Uterus (tissue), 4 donors: ENCODE measurements at places on chromosomes 2 and 18. TPM values are rescaled to one million over a fixed set of nuclear protein-coding genes. Genes with fewer than 3 reads are reported as not detected.
A peak's percentile ranks its signal among the peaks of the same experiment; 100 is the strongest.

DNA sequence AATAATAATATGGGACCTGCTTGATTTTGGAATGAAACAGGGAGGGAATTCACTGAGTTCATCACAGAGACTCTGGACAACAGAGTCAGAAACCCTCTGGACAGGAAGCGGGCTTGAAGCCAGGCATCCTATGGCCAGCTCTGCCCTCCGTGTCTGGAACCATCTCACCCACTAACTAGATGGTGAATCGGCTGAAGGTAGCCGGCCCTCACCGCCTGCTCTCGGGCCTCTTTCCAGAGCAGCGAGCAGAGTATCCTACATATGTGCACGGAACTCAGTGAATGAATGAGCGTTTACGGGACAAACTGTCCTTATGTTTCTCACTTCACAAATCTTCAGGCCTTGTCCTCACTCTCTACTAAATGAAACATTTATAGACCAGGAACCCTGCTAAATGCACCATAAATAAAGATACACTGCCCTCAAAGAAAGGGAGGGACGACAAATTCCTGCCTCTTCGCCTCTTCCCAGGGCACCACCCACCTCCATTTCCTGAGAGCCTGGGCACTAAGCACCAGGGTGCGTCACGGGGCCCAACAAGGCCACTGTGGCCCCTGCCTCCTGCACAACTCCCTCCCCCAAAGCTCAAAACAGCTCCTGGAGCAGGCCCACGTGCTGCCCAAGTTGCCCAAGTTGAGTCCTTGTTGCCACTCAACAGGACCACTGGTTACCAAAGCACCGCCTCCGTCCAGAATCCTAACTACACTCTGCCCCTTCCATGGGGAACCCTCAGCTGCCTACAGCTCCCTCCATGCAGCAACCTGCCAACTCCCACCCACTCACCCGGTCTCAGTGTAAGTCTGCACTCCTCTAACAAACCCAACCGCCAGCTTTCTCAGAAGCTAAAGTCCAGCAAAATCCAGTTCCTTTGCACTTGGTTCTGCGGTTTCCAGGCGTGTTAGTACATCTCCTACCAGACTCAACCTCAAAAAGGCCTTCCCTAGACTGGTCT, 1.7 kb downstream of the TBC1D8 start:
- H3K4me3 ChIP-seq, result peak overlapping the region; percentile 91
- no peaks in the 10 kb centered on the region for H3K27me3 ChIP-seq
- peaks cover 15% of the 10 kb centered on the region for H3K4me1 ChIP-seq

DNA sequence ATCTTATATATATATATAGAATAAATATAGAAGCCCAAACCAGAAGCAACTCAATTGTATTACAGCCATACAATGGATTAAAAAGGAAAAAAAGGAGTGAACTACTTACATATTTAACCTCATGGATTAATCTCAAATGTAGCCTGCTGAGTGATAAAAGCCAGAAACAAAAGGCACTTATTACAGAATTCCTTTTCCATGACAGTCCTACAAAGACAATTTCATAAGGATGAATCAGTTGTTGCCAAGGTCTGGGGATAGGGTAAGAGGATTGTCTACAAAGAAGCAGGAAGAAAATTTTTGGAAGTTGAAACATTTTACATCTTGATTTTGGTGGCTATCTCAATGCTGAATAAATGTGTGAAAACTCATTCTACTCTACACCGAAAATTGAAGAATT, 103.9 kb upstream of the DCC start:
- no peak overlapping the region for H3K4me3 ChIP-seq
- DNase-seq, result no peak
- no peaks in the 10 kb centered on the region for H3K36me3 ChIP-seq
- no peak overlapping the region for H3K27ac ChIP-seq

DNA sequence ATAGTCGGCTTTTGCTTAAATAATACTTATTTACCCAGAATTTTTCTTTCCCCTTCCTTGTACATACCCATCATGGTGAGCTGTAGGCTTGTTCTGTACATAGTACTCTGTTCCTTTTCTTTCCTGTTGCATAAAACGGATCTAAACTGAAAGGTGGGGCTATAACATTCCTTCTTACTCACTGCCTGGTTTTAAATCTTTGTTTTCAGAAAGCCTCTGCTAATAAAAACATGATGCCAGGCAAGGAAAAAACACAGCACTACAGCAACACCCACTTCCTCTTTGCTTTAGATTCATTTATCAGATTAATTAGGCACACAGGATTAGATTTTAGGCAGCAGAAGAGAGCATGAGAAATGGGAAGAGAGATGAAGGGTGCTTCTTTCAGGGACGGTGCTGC, 19.6 kb upstream of the STON1 start:
- H3K4me1 ChIP-seq, result no peaks in the 10 kb centered on the region
- no peaks in the 10 kb centered on the region for H3K36me3 ChIP-seq
- no peak overlapping the region for H3K4me3 ChIP-seq
- H3K27ac ChIP-seq, result peak overlapping the region; percentile 77
- no peak for DNase-seq
- H3K27me3 ChIP-seq, result no peaks in the 10 kb centered on the region

- H3K27ac ChIP-seq, result no peak overlapping the region
- H3K4me3 ChIP-seq, result no peak overlapping the region
- no peaks in the 10 kb centered on the region for H3K4me1 ChIP-seq
- no peak for DNase-seq
Observed at GRCh38 chr2:122168799-122169198, 413.3 kb downstream of the TSN start.

DNA sequence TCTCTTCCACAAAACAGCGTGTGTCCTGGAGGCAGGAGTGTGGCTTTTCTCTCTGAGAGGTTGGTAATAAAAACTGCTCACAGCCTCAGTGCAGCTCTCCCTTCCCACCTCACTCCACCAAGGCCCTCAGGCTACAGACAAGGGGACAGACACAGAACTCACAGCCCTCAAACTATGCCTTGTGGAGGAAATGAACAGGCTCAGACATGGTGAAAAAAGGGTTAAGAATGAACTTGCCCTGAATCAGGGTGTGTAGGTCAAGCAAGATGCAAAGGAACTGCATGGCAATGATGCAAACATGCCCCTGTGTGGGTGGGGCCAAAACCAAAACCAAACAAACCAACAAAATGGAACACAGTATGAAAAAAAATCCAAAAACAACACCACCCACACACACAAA, 125.8 kb downstream of the GALNT14 start:
- H3K4me1 ChIP-seq, result no peaks in the 10 kb centered on the region
- DNase-seq, result no peak
- H3K27me3 ChIP-seq, result no peaks in the 10 kb centered on the region
- no peaks in the 10 kb centered on the region for H3K36me3 ChIP-seq
- H3K4me3 ChIP-seq, result no peak overlapping the region
- H3K27ac ChIP-seq, result no peak overlapping the region

DNA sequence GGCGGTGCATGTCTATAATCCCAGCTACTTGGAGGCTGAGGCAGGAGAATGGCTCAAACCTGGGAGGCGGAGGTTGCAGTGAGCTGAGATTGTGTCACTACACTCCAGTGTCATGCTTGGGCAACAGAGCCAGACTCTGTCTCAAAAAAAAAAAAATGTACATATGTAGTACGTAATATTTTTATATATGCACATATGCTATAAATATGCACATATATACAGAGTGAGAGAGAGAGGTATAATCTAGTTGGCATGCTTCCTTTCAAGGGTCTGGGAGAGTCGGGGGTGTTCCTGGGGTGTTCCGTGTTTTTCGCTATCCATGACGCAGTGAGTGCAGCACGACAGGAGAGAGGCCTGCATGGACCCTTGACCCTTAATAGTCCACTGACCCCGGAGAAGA, 83.5 kb downstream of the AOX1 start:
- no peak overlapping the region for H3K4me3 ChIP-seq
- H3K27me3 ChIP-seq, result no peaks in the 10 kb centered on the region
- H3K36me3 ChIP-seq, result no peaks in the 10 kb centered on the region

GRCh38 chr18:35983818-35984217, 11.3 kb downstream of the RMP24 start:
- H3K4me1 ChIP-seq, result no peaks in the 10 kb centered on the region
- H3K4me3 ChIP-seq, result no peak overlapping the region
- no peak overlapping the region for H3K27ac ChIP-seq
- no peak for DNase-seq

DNA sequence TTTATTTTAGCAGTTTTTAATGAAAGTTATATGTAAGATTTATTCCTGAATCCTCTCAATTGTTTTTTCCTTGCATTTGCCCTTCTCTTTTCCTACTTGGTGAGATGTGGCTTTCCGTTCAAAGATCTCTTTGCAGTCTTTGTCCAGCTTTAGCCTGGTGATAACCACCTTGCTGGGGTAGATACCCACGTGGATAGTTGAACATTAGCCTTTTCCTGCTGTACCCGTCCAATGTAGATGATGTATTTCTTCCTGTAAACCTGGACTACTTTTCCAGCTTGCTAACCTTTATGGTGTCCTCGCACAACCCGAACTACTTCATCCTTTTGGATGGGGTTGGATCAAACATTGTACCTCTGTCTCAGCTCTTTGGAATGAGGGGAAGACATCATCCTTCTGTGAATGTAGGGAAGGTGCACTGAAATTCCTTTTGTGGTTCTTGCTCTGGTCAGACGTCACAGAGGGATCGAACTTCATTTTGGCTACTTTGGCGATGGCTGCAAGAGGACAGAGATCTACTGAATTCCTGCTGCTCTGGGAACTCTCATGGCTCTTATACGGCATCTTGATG, 293.2 kb upstream of the EPAS1 start:
- no peak overlapping the region for H3K27ac ChIP-seq
- no peak for DNase-seq
- H3K36me3 ChIP-seq, result no peaks in the 10 kb centered on the region
- no peaks in the 10 kb centered on the region for H3K27me3 ChIP-seq

GRCh38 chr2:203891474-203891873, 23.9 kb downstream of the CTLA4 start:
- no peaks in the 10 kb centered on the region for H3K27me3 ChIP-seq
- no peak overlapping the region for H3K27ac ChIP-seq
- no peaks in the 10 kb centered on the region for H3K36me3 ChIP-seq

Gene ARL5A
- 29.2 TPM for total RNA-seq

Gene RAMP1
- 44.1 TPM for total RNA-seq

Gene FABP1
- total RNA-seq, result not detected

Gene UCN
- 2.3 TPM for total RNA-seq

Gene TSPYL6
- not detected for total RNA-seq

Gene IL1RL1
- total RNA-seq, result 4.1 TPM
